ENCODE measurements at places on chromosomes 1 and 21. TPM values are rescaled to one million over a fixed set of nuclear protein-coding genes. Genes with fewer than 3 reads are reported as not detected.
A peak's percentile ranks its signal among the peaks of the same experiment; 100 is the strongest.

DNA sequence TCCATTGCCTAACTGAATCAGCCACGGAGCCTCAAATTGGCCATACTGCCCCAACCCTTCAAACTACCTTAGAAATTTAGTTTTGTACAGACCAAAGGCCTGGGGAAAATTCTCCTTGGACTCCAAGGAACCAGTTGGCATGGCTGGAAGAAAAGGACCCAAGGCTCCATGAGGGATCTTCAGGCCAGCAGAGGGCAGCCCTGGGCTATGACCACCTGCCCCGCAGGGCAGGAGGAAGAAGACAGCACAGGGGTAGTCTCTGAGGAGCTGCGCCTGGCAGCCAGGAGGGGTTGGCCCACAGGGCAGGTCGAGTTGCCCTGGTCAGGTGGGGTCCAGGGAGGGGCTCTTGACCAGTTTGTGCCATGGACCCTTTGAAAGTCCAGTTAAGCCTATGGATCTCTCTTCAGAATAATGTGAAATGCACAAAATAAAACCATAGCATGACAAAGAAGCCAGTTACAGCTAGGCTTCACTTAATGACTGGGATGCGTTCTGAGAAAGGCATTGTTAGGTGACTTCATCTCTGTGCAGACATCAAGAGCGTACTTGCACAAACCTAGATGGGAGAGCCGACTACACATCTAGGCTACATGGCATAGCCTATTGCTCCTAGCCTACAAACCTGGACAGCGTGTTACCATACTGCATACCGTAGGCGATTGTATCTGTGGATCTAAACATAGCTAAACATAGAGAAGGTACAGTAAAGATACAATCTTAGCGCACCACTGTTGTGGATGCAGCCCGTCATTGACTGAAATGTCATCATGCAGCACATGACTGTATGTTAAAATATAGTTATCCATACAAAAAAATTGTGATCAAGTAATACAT lies 26.1 kb downstream of the CACNA1S start:
- DNase-seq: peak; percentile 64

DNA sequence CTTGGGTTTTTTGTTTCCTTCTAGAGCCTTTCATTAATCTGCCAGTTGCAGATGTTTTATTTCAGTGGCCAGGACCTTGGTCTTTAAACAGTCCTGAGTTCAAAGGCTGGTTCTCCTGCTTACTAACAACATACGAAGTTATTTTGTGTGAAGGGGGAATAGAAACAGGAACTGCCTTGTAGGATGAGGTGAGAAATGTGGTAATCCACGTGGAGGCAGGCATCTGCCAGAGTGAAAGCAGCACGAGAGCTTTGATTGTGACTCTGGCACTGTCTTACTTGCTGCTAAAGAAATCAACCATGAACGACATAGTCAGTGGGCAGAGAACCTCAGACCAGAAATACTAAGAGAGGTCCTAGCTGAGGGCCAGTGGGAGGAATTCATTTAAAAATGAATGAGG lies 30.4 kb downstream of the TMEM63A start:
- no peak for DNase-seq

- no peak for DNase-seq
Measured at GRCh38 chr1:214604523-214604922, 1.5 kb downstream of the CENPF start.

- DNase-seq: no peak
Measured at GRCh38 chr1:180805316-180805715, 107.4 kb upstream of the KIAA1614 start.

- DNase-seq: no peak
Measured at GRCh38 chr1:37069406-37069805, 35.1 kb upstream of the GRIK3 start.

DNA sequence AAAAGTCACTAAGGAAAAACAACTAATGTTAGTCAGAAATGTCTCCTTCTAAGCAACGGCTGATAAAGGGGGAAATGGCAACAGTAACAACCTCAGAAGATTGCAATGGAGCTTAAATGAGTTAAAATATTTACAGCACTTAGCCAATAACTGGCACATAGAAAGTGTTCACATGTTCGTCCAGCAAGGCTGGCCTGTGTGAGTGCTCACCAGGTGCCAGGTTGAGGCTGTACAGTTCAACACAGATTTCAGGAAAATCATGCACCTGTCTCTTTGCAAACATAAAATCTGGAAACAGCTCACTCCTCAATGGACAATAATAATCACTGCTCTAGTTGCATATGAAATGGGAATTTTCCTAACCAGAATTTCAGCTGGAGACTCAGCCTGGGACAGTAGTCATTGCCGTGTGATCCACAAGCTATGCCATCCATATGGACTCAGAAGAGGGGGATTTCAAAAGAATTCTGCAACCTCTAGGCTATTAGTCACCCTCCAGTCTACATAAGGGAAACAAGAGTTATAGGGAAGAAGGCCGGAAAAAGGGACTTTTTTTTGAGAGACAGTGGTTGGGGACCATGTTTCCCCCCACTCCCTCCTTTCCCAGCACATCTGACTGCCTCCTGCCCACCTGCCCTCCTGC lies 68.6 kb downstream of the SYDE2 start:
- no peak for DNase-seq

DNA sequence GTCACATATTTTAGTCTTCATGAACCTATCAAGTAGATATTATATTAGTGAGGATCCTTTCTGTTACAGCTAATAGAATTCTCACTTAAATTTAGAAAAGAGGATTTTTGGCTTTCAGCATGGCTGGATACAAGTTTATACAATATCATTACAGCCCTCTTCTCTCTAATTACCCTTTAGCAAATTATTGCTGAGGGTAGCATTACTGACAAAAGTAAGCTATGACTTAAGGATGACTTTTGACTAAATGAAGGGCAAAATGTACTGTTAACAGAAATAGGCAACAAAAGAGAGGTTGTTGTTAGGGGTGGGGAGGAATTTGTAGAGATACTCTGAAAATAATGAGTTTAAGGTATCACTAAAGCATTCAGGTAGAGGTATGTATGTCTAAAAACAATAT lies 85.8 kb downstream of the FNBP1L start:
- no peak for DNase-seq

- DNase-seq: no peak
Measured at GRCh38 chr21:45572783-45573451, 30.7 kb upstream of the SLC19A1 start.

GRCh38 chr1:116365353-116365780 lies 7.7 kb upstream of the ATP1A1 start:
- DNase-seq: no peak

- DNase-seq: no peak
Measured at GRCh38 chr1:222210776-222211175, 337.1 kb downstream of the HHIPL2 start.

DNA sequence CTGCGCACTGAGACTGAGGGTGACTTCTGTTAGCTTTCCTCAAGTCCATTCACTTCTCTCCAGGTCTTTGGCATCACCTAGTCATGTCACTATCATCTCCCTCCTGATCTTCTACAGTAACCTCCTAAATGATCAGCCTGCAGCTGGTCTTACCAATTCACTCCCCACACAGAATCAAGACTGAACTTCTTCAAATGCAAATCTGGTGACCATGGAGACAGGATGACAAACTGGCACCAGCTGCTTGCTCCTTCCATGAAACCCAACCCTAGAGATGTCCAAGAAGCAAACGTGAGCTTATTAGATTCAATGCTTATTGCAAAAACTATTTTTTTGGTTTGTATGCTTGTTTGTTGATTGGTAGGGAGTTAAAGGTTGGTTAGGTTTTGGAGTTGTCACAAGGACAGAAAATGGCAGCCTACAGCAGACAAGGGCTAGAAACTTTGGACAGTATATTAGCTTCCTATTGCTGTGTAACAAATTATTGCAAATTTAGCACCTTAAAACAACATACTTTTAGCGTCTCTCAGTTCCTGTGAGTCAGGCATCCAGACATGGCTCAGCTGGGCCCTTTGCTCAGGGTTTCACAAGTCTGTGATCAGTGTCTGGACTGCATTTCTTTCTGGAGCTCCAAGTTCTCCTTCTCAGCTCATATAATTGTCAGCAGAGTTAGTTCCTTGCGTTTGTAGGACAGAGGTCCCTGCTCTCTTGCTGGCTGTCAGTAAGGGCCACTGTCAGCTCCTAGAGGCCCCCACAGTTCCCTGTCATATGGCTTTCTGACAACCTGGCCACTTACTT lies 53.3 kb upstream of the GJA8 start:
- DNase-seq: peak; percentile 39

- no peak for DNase-seq
Measured at GRCh38 chr1:39788426-39788757, 273 bp downstream of the BMP8B start.

DNA sequence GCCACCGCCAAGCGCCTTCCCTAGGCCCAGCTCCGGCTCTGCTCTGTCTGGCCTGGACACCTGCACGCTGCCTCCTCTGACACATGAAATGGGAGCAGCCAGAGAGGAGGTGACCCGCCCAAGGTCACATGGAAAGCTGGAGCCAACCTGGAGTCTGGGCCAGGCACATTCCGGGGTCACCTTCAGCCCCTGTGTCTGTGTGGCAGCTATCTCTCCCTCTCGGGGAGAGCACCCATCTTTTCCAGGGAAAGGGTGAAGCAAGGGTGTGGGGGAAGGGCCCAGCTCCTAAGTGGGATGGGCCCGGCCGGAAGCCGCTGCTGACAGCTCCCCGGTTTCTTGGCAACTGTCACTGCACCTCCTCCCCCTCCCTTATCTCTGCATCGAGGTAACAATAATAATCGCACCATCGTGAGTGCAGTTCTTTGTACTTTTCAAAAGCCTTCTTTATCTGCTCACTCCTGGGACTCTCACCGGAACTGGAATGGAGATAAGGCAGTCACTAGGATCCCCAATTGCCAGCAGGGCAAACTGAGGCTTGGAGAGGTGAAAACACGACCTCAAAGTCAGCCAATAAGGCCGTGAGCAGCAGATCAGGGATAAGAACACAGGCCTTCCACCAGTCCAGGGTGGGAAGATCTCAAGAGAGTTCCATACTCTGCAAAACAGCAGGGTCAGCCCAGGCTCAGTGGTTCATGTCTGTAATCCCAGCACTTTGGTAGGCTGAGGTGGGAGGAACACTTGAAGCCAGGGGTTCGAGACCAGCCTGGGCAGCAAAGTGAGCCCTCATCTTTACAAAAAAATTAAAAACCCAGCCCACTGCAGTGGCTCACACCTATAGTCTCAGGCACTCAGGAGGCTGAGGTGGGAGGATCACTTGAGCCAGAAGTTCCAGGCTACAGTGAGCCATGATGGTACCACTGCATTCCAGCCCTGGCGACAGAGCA lies 36.9 kb downstream of the RAP1GAP start:
- DNase-seq: no peak

- DNase-seq: no peak
Measured at GRCh38 chr1:6351480-6352137, 42.0 kb downstream of the ACOT7 start.

- no peak for DNase-seq
Measured at GRCh38 chr1:117782056-117782455, 147.4 kb downstream of the GDAP2 start.

The ADGRL2 gene
- total RNA-seq: 13.5 TPM

The TNNT2 gene
- total RNA-seq: not detected

The TESK2 gene
- total RNA-seq: 0.52 TPM

The PTAFR gene
- total RNA-seq: 0.09 TPM
